ENCODE measurements at places on chromosomes 2 and 18. TPM values are rescaled to one million over a fixed set of nuclear protein-coding genes. Genes with fewer than 3 reads are reported as not detected.

Gene SMYD1
- not detected for total RNA-seq

GRCh38 chr2:14634182-14634488, 1.6 kb downstream of the LRATD1 start:
- no peak for DNase-seq

- peak; percentile 22 for DNase-seq
Observed at GRCh38 chr2:178863130-178863855, 56.1 kb upstream of the TTN start.

Gene TAF1B
- total RNA-seq = 20.5 TPM

DNA sequence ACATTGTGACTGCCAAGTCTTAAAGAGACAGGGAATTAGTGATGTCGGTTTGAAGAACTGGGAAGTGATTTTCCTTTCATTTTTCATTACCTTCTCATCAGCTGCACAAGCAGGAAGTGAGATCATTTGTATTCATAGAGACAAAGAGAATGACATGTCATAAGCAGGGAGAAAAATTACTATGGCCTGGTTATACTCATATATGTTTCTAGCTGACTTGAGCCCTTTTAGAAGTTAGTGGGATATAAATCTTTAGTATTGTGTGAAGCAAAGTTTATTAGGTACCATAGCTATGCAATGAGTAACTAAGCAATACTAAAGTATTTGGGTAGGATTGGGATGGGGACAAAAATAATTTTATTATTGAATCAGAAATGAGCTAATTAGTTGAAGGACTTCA, 284.1 kb downstream of the PID1 start:
- DNase-seq = no peak

Gene CAPN14
- 0.21 TPM for total RNA-seq

DNA sequence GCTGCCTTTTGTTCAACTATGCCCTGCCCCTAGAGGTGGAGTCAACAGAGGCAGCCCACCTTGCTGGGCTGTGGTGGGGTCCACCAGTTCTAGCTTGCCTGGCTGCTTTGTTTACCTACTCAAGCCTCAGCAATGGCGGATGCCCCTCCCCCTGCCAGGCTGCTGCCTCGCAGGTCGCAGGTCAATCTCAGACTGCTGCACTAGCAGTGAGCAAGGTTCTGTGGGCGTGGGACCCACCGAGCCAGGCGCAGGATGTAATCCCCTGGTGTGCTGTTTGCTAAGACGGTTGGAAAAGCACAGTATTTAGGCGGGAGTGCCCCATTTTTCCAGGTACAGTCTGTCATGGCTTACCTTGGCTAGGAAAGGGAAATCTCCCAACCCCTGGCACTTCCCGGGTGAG, 133.0 kb upstream of the VWC2L start:
- no peak for DNase-seq

DNA sequence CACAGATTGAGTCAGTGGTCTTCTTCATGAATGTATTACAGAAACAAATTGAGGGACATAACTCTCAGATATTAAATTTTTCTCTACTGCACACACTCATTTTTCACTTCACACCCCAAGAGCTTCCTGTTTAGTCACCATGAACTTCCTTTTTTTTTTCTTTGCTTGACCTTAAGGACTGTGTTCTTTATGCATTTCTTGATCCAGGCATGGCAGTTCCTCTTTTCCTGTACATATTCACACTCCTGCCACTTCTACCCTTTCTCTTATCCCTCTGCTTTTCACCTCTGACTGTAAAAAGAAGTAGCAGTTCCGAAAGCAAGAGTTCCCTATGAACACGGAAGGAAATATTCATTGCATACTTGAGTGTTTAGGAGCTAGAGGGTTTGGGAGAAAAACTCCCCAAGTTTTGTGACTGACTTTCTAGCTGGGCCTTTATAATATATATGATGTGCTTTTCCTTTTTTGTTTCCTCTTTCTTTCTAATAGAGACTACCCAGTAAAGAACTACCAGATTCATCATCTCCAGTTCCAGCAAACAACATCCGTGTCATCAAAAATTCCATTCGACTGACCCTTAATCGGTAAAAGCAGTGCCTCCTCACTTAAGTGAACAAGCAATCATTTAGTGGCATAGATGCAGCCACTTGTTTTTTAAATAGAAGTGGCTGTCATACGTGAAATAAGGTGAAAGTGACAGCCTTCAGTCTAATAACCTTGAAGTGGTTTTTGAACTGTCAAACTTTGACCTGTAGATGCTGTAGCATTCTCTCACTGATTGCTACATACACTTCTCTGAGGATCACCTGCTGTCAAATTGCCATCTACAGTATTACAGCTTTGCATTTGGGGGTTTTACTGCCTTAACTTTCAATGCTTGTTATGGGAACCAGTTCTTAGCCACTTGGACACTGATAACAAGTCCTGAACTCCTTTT, 40.8 kb downstream of the PAPOLG start:
- DNase-seq = no peak

GRCh38 chr2:95294579-95295250, 2.4 kb upstream of the KCNIP3 start:
- no peak for DNase-seq

DNA sequence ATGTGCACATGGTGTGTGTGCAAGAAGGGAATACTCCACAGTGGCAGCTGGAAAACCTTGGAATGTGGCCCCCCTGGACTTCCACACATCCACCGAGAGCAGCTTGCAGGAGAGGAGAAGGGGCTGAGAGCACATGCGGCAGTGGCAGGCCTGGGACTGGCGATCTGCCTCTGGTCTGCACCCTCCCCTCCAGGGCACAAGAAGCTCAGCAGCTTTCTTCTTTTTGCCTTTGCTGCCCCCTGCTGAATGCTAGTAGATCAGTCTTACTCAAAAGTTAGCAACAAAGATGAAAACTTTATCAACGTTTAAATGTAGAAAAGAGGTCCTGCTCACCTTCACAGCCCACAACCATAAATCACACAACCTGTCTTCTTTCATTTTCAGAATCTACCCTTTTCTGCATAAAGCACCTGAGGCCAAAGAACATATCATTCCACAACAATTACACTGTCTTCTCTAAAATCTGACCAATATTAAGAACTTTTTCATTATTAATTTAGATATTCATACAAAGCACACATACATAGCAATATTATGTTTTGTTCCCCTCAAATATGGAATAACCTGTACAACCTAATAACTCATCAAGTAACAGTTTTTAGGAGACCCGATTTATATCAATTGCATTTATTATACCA, 34.6 kb downstream of the TGFBRAP1 start:
- peak; percentile 64 for DNase-seq

GRCh38 chr2:126953483-126953882, 54.8 kb downstream of the TEX51 start:
- no peak for DNase-seq

DNA sequence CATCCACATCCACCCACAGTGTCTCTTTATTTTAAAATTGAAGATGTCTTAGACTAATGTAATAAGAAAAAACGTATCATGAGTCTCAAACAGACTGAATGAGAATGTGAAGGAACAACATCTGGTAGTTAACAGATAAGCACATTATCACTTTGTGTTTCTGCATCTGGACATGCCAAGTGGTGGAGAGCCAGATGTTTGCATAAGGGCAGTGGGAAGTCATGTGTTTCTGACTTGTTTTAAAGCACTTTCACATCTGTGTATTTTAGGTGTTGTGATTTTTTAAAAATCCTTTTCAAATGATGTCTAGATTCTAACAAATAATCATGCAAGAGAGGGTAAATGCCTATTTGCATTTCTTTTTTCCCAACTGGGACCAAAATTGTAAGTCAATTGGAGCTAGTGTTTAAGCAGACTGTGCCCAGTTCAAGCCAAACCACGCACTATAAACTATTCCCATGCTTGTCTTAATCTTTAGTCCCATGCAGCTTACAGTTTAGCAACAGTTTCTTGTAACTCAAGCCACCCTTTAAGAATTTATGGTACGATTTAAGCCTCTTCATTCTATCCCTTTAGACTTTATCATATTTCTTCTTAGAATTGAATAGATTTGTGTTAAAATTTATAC, 272.7 kb upstream of the DOK6 start:
- peak; percentile 44 for DNase-seq

- DNase-seq = no peak
Observed at GRCh38 chr2:110713513-110714362, 18.6 kb upstream of the ACOXL start.

GRCh38 chr2:204199357-204199756, 262.8 kb downstream of the ICOS start:
- DNase-seq = no peak

DNA sequence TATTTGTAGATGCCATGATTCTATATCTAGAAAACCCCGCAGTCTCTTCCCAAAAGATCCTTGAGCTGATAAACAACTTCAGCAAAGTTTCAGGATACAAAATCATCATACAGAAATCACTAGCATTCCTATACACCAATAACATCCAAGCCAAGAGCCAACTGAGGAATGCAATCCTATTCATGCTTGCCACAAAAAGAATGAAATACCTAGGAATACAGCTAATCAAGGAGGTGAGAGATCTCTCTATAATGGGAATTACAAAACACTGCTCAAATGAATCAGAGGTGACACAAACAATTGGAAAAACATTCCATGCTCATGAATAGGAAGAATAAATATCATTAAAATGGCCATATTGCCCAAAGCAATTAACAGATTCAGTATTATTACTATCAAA, 551.4 kb upstream of the SLC39A10 start:
- DNase-seq = no peak

GRCh38 chr2:86069091-86069685, 36.5 kb downstream of the POLR1A start:
- no peak for DNase-seq

Gene PDK1
- 12.1 TPM for total RNA-seq

GRCh38 chr2:174682007-174682577, 82.2 kb downstream of the CHRNA1 start:
- DNase-seq = peak; percentile 57

GRCh38 chr2:24816404-24816803, 23.2 kb downstream of the CENPO start:
- no peak for DNase-seq
